ENCODE measurements at places on chromosomes 13 and 19.
A peak's percentile ranks its signal among the peaks of the same experiment; 100 is the strongest.

DNA sequence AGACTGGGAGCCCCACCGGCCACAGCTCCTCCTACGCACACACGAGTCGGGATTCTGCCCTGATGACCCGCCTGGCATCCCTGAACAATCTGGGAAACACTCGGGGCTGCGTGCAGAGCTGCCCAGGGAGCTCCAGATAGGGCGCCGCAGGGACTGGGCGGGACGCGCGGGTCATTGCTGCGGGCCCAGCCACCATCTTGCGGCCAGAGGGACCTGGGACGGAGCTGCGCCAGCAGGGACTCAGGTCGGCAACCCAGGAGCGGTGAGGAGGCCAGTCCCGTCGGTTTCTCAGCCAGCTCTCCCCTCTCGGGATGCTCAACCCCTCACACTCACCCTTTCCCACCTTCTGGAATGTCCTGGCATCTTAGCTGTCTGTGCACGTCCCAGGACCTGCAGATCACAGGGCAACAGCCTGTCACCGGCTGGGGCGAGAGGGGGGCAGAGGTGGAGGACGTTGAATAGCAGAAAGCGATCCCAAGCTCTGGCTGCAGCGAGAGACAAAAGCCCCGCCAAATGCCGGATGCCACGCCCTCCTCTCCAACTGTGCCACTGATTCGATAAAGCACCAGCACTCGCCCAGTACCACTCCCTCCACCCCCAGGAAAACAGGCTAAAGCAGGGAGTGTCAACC, 20.4 kb upstream of the ZNF91 start:
- DNase-seq, result peak; percentile 48

DNA sequence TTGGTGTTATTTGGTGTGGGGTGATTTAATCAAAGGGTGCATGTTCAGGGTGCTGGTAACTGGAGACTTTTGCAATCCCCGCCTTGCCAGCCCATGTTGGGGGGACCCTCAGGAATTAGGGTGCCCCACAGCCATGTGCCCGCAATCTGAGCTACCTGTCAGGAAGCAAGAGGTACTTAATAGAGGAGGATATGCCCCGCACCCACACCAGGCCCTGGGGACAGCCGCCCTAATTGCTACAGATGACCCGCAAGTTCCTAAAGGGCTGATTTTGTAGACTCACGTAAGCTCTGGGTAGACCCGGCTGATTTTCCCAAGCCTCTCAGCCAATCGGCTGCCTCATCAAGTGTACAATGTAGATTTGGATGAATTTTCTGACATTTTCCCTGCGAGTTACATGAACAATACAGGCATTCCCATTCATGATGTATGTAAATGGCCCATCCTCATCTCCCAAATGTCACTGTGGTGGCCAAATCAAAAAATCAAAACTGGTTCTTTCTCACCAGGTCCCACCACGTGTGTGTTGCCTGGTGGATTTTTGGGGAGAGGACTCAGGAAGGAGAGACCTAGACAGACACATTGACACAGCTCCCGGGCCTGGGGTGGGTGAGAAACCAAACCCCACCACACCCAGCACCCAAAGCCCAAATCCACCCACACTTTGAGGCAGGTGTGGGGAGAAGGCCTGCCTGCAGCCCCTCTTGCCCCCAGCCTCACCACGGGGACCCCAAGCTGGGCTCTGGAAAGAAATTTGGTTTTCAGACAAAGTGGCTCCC, 119.2 kb upstream of the SPACA7 start:
- DNase-seq, result no peak

- no peak for DNase-seq
These were observed 115.2 kb downstream of the RAP2A start for GRCh38 chr13:97549201-97549600.

DNA sequence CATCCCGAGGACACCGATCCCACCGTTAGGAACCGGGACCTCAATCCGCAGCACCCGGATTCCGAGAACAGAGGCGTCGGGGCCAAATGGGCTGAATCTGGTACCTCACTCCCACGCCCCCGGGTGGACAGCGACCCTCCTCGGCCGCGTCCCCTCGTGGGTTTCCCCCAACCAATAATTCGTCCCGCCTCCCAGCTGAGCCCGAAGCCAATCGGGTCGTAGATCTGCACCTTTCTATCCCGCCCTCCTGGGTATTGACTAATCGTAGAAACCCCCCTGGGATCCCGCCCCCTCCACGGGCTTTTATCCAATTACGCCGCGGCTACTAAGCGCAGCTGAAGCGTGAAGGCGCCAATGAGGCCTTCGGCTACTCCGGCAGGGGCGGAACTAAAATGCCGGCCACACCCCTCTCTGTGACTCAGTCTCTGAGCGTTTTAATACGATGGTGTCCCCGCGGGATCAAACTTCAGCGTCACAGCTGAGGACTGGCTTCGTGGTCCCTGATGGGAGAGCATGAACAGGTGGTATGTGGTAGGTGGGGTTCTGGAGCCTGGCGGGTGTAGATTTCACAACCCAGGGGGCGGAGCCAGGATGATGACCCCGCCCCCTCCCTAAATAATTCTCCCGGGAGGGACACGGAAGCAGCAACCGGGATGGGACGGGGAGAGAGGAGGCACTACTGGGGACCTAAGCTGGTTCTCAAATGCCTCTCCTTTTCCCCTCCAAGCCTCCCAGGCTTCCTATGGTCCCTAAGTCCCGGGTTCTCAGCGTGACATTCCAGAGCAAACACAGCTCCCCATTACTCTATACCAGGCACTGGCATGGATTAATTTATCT, at the start of the genes CCDC159 and TMEM205:
CCDC159 (plus strand) TSS at position 416 of the 837 bp plus-strand sequence; CDS start at position 504, 88 bp downstream.
TMEM205 (minus strand) TSS at position 165 of the 837 bp plus-strand sequence. CDS start 649 bp downstream, outside the sequence.
- DNase-seq, result peak; percentile 94

- no peak for DNase-seq
These were observed 476.9 kb upstream of the KLHL1 start for GRCh38 chr13:70585109-70585508.

DNA sequence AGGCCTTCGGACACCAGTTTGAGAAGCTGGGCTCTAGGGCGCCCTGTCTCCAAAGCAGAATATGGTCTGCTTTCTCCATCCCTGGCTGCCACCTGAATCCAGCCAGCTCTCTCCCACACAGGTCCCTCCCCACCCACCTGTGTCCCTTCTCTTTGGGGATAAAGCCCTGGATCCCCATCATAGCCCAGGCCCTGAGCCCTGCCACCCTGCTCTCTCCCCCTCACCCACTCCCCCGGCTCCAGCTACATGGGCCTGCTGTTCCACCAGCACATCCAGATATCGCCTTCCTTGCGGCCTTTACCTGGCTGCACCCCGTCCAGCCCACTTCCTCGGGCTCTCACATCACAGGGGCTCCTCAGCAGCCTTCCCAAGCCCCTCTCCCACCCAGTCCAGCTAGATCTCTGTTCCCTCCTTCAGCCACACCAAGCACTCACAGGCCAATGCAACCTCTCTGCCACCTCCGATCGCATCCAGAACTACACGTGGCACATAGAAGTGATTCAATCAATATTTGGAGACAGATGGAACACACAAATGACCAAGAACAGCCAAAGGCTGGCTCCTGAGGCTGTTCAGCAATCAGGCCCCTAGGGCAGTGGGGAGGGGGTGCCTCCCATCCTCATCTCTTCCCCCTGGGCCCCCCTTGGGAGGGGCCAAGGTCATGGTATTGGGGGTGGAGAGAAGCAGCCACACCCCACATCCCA, 7.6 kb downstream of the AKT2 start:
- DNase-seq, result no peak

GRCh38 chr13:107231944-107232343, 664.0 kb upstream of the ARGLU1 start:
- no peak for DNase-seq

GRCh38 chr19:40625406-40626120, 24.4 kb downstream of the LTBP4 start:
- DNase-seq, result no peak

DNA sequence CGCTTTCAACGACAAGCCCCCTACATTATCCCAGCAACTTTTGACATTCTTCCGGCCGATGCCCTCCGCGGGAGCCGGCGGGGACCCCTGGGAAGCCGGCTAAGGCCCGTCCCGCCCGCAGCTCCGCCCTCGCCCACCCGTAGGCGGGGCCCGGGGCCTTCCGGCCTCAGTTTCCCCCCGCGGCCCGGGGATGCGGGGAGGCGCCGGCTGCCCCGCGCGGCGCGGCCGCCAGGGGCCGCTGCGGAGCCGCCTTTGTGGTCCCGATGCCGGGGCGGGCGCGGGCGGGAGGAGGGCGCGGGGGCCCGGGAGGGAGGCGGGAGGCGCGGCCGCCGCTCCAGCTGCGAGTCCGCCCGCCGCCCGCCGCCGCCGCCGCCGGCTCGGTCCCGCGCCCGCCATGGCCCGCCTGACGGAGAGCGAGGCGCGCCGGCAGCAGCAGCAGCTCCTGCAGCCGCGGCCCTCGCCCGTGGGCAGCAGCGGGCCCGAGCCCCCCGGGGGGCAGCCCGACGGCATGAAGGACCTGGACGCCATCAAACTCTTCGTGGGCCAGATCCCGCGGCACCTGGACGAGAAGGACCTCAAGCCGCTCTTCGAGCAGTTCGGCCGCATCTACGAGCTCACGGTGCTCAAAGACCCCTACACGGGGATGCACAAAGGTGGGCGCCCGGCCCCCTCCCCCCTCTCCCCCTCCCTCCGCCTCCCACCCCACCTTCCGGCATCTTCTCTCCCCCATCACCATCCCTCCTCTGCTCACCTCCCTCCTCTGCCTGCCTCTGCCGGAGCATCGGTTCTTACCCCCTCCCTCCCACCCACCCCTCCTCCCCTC, at the start of gene CELF5:
CELF5 (plus strand) TSS at position 316 of the 823 bp plus-strand sequence; CDS start at position 395, 79 bp downstream.
- peak; percentile 52 for DNase-seq

GRCh38 chr19:48822514-48822913, 11.7 kb upstream of the BCAT2 start:
- no peak for DNase-seq

GRCh38 chr13:40410315-40410714, 256.1 kb downstream of the FOXO1 start:
- no peak for DNase-seq

GRCh38 chr13:62537593-62537992, 1121.9 kb upstream of the PCDH20 start:
- no peak for DNase-seq

DNA sequence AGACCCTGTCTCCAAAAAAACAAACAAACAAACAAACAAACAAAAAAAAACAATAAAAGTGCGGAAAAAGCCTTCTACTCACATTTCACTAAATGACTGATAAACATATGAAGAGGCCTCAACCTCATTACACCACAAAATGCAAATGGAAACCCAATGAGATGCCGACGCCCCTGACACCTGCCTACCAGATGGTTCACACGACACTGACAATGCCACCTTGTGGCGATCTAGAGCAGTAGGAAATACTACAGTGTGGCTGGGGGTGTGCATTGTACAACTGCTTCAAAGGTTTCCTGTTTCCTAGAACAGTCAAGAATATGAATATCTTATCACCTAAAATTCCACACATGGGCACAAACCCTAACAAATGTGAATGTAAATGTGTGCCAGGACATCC, 14.0 kb downstream of the SCGB2B2 start:
- no peak for DNase-seq

DNA sequence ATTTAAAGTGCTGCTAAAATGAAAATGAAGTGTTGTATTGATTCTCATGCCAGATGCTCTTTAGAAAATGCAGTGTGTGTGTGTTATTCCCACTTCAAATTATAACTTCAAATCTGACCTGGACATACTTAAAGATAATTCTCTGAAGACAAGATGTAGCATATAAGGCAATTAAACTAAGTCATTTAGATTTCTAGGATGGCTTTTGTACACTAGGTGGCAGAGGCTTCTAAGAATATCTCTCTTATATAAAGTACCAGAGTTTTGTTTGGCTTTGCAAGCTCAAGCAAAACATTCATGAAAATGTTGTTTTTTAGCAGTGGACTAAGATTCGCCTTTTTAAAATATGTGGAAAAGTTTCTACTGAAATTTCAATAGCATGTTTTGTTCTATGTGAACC, 407.2 kb downstream of the GPC5 start:
- no peak for DNase-seq

- no peak for DNase-seq
These were observed 1020.5 kb upstream of the SLC10A2 start for GRCh38 chr13:104086759-104087158.

DNA sequence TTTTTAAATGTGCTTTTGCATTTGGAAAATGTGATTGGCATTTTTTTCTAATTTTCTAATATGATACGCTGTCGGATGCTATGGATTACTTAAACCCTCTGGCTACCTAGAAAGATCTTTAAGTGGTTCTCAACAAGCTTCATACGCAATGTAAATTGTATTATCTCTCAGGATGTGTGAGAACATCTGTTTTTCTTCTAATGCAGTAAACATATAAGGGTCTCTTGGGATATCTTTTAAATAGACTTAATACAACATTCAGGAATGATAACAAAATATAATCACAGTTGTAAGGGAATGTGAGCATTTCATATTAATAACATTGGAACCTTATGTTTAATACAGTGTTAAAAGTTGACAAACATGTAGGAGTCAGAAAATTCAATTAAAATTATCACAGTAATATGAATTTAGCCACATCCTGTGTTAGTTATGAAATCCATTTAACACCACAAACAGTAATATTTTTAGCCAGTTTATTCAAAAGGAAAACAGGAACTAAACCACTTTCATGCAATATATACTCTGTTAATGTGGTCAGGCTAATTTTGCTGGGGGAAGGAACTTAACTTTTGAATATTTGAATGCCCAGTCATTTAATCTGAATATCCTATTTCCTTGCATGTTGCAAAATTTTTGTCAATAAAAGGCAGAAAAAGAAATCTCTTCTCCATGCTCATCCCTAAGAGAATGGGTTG, 15.0 kb upstream of the ALOX5AP start:
- DNase-seq, result no peak

DNA sequence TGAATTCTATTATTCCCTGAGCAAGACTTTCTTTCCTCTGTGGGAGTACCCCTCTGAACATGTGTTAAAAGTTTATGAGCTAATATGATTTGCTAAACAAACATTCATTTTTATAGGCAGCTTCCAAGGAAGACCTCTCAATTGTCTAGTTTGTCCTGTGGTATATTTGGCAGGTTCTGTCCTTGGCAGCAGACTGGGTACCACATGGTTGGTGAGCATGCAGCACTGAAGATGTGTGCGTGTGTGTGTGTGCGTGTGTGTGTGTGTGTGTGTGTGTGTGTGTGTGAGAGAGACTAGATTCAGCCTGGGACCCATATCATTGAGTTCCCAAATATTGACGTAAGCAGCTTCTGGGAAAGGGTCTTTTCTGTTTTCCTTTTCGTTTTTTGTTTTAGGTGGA, 24.0 kb downstream of the FGF9 start:
- DNase-seq, result no peak

DNA sequence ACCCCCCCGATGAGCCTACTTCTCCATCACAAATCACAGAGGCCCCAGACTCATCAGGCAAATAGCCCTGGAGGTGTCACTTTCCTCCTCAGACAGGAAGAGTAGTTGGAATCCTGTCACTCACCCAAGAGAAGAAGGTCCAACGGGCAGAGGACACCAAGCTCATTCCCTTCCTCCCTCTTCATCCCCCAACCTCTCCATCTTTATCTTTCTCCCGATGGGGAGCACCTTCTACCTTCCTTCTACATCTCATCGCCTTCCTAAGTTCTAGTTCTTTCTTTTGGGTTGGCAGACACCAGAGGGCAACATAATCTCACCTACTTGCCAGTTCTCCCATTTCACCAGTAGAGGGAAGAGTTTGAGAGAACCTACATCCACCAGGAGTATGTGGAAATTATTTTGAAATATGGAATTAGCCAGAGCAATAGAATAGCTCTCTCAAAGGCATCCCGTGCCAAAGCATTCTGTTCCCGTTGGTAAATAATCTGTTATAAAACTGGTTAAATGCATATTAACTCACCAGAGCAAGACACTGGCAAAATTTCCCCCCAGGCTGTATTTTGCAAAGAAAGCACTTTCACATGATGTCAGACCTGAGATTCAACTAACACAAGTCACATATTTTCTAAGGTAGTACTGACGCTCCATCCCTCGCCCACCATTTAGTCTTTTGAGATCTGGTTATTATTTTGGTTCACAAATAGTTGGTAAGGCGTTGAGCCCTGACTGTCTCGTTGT, 55.0 kb downstream of the ZIC5 start:
- no peak for DNase-seq

Measured in progenitor cell of endocrine pancreas (in vitro differentiated cells).